ENCODE measurements at places on chromosomes 1 and 21.

DNA sequence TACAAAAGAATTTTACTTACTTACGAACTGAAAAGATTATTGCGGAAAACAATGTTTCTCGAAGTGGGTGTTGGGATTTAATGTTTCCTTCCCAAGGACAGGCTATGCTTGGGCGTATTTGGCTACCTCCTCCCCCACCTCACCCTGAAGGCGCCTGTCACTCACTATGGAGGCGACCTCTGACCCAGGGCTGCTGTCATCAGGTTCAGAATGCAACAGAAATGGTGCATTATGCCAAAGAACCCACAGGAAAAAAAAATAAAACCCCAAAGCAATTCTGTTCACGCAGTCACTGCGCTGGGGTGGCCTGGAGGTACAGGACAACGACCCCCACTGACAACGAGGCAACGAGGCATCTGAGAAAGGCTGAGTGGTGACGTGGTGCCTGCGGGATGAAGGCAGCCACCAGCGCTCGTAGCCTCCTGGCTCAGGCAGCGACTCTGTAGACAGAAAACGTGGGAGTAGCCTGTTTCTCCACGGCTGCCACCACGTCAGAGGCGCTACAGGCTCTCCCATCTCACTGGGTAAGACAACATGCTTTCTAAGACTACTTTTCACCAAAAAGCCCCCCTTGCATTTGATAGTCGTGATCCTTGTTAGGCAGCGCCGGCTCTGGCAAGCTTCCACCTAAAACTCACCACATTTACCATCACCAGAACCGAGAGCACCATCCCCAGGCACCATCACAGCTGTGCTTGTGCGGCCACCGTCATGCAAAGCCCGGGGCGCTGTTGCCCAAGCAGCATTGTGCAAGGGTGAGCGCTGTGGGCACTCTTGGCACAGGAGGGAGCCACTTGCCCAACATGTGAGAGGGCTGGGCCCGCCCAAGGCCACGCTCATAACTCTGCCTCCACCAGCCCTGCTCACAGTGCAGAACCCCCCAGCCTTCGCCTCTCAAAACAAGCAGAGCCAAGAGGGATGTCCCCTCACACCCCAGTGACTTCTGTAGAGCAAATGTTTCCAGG is 14.3 kb downstream of the NADK start:
- no peak for DNase-seq

GRCh38 chr1:204130981-204131892 is 20.6 kb downstream of the ETNK2 start:
- DNase-seq, result no peak

GRCh38 chr1:110696818-110697217 is 22.1 kb upstream of the KCNA3 start:
- DNase-seq, result no peak

DNA sequence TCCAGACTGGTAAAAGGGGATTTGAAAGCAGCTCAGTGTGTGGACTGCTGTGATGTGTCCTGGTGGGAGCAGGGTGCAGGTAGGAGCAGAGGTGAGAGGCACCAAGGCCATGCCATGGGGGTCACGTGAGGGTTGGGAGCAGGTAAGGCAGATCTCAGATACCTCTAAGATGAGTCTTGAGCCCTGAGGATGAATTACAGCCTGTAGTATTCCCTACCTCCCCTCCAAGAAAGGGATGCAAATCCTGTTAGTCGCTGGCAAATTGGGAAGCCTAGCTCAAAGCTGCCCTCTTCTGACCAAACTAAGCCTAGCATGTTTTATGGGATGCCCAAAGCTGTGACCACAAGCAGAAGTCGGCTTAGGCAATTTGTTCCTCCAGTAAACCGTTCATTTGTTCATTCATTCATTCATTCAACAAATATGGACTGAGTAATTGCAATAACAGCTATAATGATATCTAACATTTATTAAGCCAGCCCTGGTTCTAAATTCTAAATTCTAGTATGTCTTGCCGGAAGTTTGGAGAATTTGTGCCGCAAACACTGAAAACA is 3.9 kb upstream of the NUAK2 start:
- DNase-seq, result no peak

- DNase-seq, result peak; percentile 87
Observed at GRCh38 chr1:168386949-168387586, 106.4 kb downstream of the TBX19 start.

DNA sequence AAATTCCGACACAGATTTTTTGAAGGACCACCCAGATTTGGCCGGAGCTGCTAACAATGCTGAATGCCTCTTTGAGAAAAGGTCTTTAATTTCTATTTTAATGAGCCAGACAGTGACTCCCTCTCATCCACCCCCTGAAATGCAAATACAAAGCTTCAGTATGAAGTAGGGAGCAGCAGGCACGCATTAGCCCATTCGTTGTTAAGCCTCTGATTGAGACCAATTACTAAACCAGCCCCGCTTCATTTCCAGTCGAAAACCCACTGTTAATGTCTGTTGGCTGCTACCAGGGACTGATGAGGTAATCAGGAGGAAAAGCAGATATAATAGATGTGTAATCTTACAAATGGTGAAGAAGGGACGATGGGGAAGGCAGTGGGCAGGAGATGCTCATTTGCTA is 4.8 kb upstream of the C8A start:
- DNase-seq, result no peak

- no peak for DNase-seq
Observed at GRCh38 chr1:95003433-95003738, 69.4 kb downstream of the ALG14 start.

DNA sequence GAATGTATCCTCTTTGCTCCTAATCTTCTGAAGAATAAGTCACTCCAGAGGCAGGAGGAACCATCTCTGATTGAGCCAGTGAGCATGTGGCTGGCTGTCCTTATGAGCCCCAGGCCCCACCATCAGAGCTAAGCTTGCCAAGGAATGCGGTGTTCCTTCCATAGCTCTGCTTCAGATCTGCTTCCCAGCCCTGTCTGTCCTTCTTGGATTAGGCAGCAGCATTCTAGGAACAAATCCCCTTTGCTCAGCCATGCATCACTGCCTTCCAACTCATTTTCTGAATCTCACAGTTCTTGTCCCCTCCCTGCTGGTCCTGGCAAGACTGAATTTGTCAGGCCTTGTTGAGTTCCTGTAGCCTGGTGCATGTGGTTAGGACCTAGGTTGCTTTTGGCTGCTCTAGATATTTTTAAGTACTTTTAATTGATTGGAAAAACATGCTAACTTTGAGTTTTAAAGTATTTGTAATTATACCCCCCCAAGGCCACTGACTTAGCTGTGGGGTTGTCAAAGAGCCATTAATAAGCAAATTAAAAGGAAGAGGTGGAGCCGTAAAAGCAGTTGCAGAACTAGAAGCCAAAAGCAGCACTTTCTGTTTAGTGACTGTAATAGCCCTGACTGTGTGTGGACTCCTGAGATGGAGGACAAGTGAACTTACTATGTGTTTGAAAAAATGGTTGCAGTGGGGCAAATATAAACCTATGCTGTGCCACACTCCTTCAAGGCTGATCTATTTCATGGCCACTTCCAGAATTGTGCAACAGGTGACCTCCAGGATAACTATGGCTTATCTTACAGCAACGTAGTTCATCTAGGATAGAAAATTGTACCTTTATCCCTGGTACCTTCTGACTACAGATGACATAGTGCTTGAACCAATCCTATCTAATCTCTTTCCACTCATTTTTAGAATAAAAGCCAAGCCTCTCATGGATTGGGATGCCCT is 61.3 kb upstream of the BACH1 start:
- no peak for DNase-seq

DNA sequence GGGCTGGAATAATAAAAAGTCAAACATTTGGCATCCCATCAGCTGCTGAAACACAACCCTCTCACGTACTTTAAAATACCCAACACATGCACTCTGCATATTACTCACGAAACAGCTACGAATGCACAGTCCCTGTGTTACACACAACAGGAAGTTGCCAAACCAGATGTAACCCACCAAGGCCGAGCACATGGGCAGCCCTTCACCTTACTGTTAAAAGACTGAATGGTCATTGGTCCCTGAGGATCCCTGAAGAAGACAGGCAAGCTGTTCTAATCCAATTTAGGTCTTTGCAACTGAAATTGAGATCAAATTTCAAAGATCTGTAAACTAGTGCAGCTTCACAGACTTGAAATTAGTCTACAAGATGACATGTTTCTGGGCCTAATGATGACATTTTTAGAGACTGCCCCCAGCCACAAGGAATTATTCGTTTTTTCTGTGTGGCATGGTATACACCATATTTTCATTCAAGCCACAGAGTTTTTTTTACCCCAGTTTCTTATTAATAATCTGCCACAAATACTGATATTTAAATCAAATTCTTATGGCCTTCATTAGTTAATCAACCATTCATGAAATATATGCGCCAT is 25.6 kb upstream of the IER5 start:
- DNase-seq, result no peak

All from activated CD8-positive, alpha-beta memory T cell treated with anti-CD3 and anti-CD28 coated beads, Interleukin-2, amount 50 U/mL, for 48 hours (primary cell).